ENCODE measurements at places on chromosomes 1 and 21.

DNA sequence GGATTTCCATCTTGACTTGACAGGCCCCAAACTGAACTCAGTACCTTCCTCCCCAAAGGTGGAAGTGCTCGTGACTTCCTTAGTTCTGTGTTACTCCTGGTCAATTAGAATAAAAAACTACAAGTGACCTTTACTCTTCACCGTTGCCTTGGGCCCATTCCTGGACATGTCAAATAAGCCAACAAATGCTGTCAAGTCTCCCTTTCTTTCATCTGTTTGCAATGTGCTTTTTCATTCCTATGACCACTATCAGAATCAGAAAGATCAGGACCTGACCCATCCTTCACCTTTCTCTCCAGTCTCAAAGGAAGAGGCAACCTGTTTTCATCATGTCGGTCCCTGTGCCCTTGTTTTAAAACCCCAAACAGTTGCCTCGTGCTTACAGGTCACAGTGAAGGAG, 4.9 kb upstream of the KCNJ10 start:
- no peak for DNase-seq

- DNase-seq = no peak
These were observed 212.8 kb downstream of the FMN2 start for GRCh38 chr1:240304466-240304865.

- DNase-seq = no peak
These were observed 91.4 kb downstream of the OLFM3 start for GRCh38 chr1:101905283-101905835.

DNA sequence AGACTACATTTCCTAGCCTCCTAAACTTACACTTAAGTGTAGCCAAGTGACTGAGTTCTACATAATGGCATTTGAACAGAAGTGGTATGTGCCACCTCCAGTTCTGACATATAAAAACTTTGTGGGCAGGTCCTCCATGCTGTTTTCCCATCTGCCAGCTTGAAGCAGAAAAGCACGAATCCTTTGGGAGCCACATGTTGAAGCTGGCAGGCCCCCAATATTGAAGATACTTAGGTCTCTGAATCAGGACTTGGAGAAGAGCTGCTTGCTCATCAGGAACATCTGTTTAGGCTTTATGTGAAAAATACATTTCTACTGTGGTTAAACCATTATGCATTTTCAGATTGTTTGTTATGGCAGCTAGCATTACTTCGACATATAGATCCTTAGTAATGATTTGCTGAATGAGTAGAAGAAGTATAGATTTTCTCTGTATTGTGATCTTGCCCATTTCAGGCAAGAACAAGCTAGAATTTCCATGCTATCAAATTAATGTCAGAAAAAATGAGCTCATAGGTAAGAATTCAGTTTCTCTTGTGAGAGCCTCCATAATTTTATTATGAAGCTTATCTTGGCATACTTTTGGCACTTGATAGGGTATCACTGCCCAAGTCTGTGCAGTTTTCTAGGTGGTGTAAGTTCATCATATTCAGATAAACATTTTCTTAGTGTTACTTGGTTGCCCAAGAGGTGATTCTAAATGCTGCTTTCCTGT, 68.4 kb downstream of the GDAP2 start:
- no peak for DNase-seq

- DNase-seq = no peak
These were observed 7.1 kb downstream of the MEX3A start for GRCh38 chr1:156075162-156075561.

DNA sequence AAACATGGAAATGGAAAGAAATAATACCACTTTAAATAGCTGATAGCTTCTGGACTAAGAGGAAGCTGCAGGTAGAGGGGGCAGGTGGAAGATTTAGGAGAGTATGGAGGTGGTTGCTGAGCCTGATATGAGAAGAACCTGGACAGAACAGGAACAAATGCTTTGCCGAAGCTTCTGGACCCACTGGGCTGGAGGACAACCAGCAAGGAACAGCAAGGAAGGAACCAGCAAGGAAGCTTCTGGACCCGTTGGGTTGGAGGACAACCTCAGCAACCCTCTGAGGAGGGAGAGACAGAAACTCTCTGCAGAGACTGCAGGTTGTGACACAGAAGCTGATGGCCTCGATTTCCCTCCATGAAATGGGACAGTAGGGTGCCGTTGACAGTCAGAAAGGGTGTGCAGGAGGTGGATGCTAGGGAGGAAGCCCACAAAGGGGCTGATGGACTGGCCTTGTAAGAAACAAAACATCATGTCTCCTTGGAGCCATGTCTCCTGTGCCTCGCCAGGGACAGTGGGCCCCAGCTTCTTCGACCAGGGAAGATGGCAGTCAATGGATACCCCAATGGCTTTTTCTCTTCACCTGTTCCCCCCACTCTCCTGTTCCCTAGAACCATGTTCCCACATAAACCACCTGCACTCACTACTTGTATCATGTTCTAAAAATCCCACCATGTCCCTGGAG, 8.3 kb upstream of the WNT3A start:
- DNase-seq = no peak

DNA sequence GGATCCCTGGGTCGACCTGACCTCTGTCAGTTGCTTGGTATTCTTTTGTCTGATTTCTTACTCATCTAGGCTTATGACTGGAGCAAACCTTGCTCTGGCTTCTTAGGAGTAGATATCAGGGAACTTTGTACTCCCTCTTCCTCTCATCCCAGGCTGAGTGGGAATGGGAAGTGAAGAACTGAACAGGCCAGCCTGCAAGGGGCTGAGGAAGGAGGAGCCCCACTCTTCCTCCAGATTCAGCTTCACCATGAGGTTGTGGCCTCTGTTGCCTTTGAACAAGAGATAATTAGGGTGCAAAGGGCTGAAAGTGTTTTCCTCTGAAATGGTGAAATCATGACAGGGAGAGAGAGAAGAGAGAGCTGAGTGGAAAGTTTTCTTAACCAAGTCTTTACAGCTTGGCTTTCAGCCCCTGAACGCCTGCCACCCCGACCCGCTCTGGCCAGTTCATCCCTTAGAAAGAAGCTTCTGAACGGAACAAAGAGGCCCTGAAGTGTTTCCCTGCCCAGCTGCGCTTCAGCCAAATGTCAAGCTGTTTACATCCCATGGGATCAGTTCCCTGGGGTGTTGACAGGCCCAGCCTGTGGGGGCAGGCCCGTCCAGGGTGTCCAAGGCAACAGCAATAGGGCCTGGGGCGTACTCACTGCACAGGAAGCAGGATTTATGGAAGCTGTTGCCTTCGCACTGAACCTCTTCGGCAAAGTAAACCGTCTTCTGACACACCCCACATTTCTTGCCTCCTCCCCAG, 11.2 kb downstream of the CSRP1 start:
- DNase-seq = no peak

- no peak for DNase-seq
These were observed 304.5 kb downstream of the BARHL2 start for GRCh38 chr1:90412563-90412962.

DNA sequence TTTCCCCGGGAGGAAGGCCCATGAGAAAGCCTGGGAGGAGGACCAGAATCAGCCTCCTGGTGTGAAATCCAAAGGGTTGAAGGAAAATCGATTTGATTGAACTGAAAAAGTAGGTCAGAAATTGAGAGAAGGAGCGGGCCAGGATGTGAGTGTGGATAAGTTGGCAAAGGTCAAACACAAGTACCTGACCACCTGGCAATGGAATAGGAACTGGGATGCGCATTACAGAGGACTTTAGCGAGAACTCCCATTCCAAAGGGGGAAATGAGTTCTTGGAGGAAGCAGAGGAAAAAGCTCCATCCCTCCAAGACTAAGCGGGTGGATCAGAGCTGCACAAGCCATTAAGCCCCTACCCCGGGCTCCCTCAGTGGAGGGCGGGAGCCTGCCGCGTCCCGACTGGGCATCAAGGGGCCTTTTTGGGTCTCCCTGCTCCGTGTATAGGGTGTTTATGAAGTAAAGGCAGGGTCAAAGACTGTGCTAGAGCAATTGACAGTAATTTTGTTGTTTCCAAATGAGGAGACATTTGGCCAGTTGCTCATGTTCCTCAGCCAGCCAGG, 56.4 kb downstream of the TGFB2 start:
- DNase-seq = no peak

- no peak for DNase-seq
These were observed 15.5 kb upstream of the PADI4 start for GRCh38 chr1:17292299-17293160.

DNA sequence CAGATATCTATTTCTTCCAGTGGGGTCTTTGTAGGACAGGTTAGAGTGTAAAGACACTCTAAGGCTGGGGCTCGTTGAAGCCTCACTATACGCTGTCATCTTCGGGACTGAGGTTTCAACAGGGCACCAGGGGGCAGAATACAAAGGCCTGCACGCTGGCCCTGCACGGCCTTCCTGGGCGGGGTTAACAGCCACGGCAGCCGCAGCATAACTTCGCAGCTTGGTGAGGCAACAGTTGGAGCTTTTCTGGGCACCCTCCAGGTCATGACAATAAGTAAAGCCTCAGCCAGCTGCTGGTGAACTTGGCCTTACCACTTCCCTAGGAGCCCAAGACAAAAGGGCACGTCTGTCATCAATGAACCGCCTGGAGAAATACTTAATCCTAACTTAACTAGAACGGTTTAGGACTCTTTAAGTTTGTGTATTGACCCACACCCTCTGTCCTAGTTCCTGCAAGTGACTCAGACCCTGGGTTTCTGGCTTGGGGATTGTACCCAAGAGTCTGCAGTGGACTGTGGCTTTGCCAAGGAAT, 2.3 kb upstream of the RUNX1 start:
- peak; percentile 73 for DNase-seq

DNA sequence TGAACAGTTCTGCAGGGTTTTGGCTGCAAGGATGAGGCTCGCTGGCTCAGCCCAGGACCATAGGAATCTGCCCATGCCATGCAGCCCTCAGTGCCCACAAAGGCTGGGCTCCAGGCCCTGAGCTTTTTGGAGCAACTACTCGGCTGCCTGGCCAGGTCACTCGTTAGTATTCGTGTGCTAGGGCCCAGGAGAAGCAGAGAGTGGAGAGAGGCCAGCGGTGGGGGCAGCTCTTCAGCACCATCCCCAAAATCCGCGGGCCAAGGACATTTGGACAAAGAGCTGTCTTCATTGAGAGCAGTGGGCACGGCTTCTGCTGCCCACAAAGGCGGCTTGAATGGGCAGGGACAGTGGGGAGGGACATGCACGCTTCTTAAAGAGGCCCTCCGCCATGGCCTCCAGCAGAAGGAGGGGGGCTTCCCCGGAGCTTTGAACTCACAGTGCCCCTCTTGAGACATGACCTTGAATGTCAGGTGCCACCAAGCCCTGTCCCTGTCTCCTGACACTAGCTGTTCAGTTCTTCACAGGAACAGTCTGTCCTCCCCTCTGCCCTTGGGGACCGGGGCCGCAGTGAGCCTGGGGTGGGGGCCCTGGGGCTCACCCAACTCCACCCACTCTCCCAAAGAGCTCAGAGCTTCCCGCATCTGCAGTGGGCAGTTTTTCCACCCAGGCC, 106.1 kb upstream of the ARHGEF16 start:
- DNase-seq = no peak

- DNase-seq = no peak
These were observed 53.8 kb downstream of the CRB1 start for GRCh38 chr1:197321811-197322210.

DNA sequence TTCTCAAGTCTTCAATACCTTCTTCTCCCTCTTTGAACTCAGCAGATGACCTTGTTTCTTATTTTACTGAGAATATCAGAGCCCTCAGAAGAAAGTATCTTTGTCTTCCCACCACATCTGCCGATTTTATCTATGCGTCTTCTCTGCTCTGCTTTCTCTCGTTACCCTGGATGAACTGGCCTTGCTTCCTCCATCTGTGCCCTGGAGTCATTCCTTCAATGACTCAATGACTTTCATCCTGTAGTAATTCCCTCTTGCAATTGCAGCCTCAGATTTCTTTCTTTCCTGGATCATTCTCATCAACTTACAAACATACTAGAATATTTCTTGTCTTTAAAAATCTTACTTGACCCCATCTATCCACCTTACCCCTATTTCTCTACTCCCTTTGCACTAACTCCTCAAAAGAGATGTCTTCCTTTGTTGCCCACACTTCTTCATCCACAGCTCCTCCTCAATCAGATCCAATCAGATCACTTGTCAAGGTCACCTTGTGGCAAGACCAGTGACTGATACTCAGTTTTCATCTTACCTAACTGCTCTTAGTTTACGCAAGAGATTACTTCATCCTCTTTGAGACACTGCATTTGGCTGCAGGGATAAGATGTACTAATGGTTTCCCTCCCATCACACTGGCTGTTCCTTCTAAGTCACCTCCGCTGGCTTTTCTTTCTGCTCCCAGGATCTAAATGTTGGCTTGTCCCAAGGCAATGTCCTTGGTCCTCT, 8.2 kb upstream of the TGFBR3 start:
- no peak for DNase-seq

DNA sequence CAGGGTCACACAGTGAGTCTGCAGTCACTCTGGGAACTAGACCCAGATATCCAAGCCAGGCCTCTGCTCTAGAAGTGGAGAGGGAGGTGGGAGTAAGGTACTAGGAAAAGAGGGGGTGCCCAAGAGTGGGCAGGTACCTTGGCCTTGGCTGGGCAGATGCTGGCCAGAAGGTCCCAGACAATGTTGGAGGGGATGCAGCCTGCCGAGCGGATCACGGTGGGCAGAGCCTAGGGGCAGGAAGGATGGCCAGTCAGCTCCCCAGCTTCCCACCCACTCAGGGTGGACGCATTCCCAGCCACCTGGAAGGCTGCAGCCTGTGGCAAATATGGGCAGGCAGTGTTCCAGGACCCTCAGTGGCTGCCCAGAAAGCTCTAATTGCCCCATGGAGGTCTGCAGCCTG, 23.3 kb downstream of the SPOCD1 start:
- no peak for DNase-seq

DNA sequence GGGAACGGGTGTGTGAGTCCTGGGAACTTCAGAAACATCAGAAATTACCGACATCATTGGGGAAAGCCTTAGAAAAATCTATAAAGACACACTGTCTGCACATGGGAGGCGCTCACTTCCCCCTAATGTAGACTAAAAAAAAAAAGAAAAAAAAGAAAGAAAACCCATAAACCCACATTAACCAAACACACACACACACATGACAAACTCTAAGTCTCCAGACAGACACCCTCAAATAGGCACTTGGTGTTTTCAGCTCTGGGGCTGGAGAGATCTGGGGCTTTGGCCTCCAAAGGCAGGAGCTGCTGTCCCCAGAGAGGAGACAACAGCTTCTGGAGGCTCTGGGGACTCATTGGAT, 13.2 kb upstream of the SDHB start:
- DNase-seq = no peak

GRCh38 chr1:233721004-233721595, 107.2 kb downstream of the KCNK1 start:
- no peak for DNase-seq

- DNase-seq = no peak
These were observed 12.9 kb downstream of the GLIS1 start for GRCh38 chr1:53726009-53726600.

DNA sequence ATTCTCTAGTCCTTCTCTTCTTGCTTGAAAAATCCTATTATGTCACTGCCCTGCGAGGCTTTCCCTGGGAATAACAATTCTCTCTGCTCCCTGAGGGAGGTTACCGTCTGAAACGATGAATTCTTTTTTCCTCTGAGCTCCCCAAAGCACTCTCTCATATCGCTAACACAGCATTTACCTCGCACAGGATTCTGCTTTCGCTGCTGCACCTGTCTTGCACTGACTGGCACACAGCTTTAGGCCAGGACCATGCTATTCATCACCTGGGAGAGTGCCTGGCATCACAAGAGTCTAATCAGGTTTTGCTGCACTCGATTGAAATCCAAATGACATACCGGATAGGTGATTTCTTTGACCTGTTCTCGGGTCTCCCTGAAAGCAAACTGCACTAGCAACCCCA, 52.8 kb upstream of the GNG4 start:
- no peak for DNase-seq

GRCh38 chr1:208607616-208608015, 363.4 kb upstream of the PLXNA2 start:
- no peak for DNase-seq

All from stimulated activated CD8-positive, alpha-beta memory T cell treated with anti-CD3 and anti-CD28 coated beads, Interleukin-4, amount 100 ng/mL, for 4 hours (primary cell).